ENCODE measurements at places on chromosomes 16 and 17.

DNA sequence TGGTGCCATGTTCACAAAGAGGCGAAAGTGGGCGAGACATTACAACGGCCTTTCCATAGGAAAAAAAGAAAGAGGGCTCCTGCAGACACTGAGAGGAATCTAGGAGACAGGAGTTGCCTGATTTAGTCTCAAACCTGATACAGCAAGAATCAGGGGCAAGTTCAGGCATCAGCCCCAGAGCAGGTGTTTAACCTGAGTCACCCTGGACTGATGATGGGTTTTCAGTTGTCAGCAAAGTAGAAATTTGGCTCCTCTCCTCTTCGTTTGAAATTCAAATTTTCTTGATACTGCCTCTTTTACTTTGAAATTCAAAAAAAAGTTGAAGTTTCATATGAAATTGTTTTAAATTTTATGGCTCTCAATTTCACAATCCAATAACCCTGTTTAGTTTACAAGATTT is 189.5 kb downstream of the ABCC12 start:
- DNase-seq = no peak

DNA sequence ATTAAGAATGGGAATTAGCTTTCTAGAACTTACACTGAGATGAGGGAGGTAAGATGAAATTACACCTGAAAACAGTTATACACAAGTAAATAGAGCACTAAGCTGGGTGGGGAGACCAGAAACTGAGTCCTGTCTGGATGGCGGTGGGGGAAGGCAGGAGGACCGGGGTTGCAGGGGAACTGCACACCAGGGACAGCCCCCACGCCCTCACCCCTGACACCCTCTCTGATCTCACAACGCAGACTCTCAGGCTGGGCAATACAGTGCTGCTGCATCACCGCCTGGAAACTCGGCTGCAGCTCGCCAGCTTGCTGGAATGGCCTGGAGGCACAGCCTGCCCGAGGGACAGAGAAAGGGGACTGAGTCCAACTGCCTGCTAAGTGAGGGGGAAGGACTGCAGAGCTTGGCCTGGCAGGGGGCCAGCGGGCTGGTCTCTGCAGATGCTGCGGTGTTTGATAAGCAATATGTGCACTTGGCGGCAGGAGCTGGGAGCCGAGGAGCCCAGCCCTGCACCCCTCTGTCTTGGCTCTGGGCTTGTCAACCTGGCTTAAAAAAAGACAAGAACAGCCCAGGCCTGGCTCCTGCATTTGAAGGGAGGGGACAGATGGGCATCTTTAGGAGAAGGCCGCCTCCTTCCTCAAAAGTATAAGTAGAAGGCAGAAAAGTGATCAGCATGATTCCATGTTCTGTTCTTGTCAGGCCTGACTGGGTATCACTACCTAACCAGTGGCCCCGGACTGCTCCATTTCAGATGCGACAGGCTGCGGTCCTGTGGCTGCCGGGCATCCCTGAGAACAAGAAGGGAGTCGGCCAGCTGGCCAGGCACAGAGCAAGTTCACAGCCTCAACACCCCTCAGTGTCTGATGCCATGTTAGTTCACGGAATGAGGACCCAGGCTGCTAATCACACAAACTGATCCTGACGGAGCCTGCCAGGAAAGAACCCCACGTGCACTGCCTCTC is 30.2 kb downstream of the SPHK1 start:
- no peak for DNase-seq

DNA sequence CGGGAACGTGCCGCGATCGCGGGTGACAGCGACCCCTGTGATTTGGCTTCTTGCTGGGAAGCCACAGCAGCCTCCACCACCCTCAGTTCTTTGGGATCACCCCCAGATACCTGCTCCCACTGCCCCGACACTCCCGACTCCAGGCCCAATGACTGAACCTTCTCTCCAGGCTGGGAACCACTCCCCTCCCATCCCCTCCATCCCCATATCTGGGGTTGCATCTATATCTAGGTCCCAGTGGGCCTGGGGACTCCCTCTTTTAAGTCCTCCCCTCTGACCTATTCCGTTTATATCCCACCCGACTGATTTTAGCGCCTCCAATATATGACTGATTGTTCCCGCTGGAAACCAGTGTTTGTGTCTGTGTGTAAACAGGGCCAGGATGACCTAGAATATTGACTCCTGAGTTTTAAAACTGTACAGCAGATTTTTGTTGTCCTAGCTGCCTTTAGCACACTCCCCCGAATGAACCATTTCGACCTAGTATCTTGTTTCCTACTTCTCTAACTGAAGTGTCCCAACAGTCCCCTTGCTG is 667 bp downstream of the PSMD3 start:
- no peak for DNase-seq

DNA sequence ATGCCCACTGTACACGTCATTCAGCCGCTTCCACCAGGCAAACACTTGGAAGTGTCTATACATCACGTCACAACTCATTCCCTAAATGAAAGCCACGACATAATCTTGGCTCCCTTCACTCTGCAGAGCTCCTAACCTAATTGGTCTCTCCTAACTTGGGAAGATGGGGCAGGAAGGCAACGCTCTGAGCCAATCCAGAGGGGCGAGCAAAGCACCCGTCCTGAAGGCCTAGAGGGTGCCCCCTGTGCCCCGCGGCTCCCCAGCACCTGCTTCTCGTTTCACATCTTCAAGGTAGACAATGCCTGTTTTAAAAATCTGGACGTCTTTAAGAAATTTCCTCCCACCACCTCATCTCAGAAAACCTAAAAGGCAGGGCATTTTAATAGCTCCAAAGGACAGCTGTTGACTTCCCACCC is 1.0 kb downstream of the CSNK2A2 start:
- DNase-seq = no peak

- no peak for DNase-seq
Measured at GRCh38 chr16:66639091-66639885, 34.8 kb downstream of the CMTM3 start.

- DNase-seq = peak; percentile 49
Measured at GRCh38 chr17:7173687-7174602, 5.2 kb downstream of the ASGR1 start.

- peak; percentile 36 for DNase-seq
Measured at GRCh38 chr16:30335598-30336474, 19.3 kb downstream of the CD2BP2 start.
